ENCODE measurements at places on chromosomes 1 and 21.

GRCh38 chr1:198641501-198641900 is 2.7 kb downstream of the PTPRC start:
- peak; percentile 70 for DNase-seq

- peak; percentile 81 for DNase-seq
These were observed 33.1 kb downstream of the MAP3K7CL start for GRCh38 chr21:29163341-29164115.

DNA sequence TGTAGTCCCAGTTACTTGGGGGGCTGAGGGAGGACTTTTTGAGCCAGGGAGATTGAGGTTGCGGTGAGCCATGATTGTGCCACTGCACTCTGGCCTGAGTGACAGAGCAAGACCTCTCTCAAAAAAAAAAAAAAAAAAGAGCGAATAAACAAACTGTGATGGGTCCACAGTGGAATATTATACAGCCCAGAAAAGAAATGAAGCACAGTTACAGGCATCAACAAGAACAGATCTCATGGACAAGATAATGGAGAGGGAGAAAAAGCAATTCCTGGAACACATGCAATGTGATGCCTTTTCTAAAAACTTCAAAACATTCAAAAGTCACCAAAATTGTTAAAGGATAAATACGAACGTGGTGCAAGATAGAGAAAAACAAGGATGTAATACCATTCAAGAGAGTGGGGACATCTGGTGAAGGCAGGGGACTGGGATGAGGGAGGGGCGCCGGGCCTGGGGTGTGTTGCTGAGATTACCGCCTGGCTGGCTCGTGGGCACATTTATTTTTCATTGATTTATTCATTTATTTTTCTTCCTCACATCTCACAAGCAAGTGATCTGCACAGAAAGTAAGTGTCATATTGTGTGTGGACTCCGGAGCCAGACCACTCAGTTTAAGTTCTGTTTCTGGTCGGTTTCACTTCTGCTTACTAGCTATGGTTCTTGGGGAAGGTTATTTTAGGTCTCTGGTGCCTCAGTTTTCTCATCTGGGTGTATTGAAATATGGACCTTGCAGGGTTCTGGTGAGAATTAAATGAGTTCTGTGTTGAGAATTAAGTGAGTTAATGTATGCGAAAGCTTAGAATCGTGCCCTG is 30.1 kb downstream of the ABCG1 start:
- peak; percentile 77 for DNase-seq

GRCh38 chr1:150186789-150187559 is 37.3 kb downstream of the PLEKHO1 start:
- peak; percentile 86 for DNase-seq

GRCh38 chr21:36584980-36585940 is 105.3 kb upstream of the CLDN14 start:
- peak; percentile 4 for DNase-seq

GRCh38 chr21:41606706-41607105 is 98.7 kb upstream of the TMPRSS2 start:
- no peak for DNase-seq

DNA sequence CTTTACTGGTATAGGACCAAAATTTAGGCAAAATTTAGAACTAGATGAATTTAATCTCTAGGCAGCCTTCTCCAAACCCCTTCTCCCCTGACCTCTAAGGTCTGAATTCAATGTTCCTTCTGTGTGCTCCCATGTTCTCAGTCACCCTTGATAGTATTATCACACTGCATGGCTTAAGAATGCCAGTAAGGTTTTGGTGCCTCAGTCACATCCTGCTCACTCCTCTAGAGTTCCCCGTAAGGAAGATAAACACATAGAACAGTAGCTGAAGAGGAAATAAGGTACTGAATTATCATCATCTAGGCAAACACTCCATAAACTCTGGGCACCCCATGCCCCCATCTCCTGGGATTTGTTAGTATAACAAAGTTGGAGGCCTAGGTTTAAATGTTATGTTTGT is 18.2 kb downstream of the PRRX1 start:
- DNase-seq, result no peak

DNA sequence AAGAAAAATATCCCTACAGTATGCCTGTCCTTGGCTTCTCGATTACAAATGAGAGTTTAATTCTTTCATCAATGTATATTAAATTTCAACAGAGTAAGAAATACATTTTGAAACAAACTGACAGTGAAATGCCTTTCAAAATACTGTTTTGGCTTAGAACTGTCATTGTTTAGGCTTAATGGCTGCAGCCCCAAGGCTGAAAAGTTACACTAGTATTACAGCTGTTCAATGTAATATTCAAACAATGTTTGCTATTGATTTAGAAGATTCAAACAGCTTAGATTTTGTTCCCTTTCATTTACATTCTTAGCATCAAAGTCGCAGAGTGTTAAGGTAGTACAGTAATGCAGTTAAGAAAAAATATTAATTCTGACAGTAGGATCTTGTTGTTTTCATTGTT is 882.9 kb upstream of the ADGRL2 start:
- DNase-seq, result no peak

DNA sequence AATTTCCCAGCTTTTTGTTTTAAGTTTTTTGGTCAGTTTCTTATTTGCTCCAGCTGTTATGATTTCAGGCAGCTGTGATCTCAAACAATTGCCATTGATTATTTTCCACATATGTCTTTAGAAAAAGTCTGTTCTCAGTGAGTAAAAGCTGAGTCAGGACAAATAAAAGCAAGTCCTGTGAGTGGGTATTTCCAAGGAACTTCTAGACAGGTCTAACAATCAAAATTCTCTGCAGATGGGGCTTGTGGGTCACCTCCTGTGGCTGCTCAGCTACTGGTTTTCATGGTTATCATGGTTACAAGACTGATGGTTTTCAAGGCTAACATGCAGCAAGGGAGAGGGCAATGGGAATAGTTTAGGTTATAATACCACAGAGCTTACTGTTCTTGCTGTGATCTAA is 585.7 kb downstream of the LMO4 start:
- no peak for DNase-seq

- DNase-seq, result no peak
These were observed at the start of gene CCDC185 for GRCh38 chr1:223393275-223394214. Gene CCDC185, plus strand, starts transcription at chr1:223393415. Its CDS starts 61 bp downstream, at chr1:223393476.

DNA sequence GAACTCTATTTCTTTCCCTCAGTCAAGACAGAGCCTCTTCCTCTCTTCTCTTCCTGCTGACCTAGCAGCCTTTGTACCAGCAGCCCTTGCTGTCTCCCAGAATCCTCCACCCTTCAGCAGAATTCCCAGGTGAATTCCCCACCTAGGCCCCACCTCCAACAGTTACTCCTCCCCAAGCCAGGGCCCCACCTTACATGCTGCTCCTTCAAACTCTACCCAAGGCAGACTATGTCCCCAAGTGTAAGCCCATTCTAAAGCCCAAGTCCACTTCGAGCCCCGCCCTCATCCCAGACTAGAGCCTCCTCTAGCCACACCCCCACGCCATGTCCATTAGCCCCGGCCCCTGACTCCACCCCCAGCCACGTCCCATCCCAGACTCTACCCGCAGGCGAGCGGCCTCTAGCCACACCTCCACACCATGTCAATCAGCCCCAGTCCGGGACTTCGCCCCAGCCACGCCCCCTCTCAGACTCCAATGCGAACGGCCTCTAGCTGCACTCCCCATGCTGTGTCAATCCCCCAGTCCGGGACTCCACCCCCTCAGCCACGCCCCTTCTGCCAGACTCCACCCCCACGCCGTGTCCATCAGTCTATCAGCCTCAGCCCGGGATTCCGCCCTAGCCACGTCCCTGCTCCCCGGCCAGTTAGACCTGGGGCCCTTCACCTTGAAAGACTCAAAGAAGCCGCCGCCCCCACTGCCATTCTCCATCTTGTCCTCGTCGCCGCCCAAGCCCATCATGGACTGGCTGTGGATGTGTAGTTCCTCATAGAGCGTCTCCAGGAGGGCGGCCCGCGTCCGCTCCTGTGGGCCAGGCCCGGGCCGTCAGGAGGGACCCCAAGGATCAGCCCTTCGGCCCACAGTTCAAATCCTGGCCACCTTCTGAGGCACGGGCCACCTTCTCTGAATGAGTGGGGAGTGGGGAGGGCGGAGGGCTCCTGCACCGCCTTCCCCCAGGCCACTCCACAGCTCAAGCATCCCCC is 61.3 kb downstream of the RAP1GAP start:
- peak; percentile 84 for DNase-seq

DNA sequence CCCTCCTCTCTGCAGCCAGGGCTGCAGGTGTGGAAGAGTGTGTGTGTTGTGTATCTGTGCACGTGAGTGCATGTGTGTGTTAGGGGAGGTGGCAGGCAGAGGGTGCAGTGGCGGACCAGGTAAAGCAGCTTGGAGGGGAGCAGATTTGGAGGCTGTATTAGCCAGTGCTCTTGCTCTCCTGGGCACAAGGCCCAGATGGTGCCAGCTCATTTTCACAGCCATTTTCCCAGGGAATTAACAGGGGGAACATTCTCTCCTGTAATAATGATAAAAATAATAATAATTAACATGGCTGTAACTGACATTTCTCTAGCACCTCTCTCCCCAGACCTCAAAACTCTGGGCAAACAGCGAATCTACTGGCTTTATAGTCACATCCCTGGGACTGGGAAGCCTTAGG is 43.6 kb downstream of the LRRN2 start:
- DNase-seq, result no peak

- no peak for DNase-seq
These were observed 1.3 kb downstream of the FAM20B start for GRCh38 chr1:179026813-179027669.

DNA sequence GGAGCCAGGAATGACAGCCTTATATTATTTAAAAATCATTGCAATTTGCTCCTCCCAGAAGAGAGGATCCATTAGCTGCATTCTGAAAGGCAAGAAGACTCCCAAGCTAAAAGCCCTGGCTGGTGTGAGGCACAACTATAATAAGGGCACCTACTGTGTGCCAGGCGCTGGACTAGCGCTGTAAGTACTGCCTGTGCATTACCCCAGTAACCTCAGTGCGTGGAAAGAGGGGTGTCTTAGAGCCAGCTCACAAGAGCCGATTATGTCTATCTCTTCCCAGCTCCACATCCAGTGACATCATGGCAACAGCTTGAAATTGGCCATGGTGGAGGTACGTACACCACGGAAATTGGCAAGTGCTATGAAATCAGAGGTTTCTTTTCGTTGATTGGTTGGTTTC is 141.7 kb upstream of the IRF2BP2 start:
- DNase-seq, result no peak

DNA sequence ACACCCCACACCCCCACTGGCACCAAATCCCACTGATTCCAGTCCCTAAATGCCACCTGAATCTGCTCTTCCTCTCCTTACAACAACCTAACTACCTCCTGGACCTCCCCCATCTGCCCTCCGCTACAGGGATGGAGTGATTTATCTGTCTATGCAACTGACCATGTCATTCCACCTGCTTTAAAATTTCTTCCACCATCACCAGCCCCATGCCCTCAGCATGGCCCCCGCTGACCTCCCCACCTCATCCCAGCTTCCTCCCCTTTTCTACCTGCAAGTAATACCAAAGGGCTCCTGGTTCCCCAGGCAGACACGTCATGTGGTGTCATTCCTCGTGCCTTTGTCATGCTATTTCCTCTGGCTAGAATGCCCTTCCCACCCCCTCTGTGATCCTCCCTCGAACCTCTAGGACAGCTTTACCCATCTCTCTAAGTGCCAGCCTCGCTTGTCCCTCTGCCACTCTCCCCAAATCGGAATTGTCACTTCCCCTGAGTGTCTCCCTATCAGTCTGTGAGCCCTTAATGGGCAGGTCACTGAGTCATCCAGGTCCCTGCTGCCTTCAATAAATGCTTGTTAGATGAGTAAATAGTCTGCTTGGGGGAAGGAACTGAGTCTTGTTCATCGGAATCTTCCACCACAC is 3.7 kb downstream of the GJB4 start:
- DNase-seq, result no peak

GRCh38 chr1:151568626-151569088 is 28.5 kb downstream of the TUFT1 start:
- DNase-seq, result no peak

DNA sequence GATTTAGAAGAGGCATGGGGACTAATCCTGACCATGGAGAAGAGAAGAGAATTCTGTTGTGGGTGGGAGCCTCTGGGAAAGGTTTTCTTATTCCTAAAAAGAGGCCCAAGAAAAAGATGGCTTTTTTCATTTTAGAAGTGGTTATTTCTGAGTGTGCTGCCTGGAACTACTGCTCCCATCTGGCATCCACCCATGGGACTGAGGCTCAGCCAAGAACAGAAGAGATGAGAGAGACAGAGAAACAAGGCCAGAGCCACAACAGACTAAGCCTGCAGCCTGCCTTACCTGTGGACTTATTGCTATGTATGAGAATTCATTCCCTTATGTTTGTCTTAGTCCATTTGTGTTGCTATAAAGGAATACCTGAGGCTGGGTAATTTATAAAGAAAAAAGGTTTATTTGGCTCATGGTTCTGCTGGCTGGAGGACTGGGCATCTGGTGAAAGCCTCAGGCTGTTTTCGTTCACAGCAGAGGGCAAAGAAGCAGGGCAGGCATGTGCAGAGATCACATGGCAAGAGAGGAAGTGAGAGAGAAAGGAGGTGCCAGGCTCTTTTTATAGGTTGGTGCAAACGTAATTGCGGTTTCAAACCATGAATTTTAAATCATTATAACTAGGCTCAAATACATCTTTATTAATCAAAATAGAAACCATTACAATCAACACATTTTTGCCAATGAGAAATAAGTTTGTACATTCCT is 57.5 kb upstream of the PRDM2 start:
- no peak for DNase-seq

DNA sequence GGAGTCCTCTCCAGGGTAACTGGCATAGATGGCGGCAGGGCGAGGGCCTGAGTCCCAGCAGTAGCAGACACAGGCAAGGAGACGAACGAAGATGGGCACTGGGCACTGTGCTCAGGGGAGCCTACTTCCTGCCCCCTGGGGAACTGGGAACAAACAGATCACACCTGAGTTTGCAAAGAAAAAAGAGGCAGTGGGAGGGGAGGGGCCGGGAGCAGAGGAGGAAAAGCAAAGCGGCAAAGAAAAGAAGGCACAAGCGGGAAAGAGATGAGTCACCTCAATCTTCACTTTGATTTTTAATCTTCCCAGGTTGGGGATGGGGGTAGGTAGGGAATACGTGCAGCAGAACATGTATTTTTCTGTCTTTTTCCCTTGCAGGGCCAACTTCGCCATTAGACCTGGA is 44.0 kb downstream of the ZSCAN20 start:
- DNase-seq, result no peak

DNA sequence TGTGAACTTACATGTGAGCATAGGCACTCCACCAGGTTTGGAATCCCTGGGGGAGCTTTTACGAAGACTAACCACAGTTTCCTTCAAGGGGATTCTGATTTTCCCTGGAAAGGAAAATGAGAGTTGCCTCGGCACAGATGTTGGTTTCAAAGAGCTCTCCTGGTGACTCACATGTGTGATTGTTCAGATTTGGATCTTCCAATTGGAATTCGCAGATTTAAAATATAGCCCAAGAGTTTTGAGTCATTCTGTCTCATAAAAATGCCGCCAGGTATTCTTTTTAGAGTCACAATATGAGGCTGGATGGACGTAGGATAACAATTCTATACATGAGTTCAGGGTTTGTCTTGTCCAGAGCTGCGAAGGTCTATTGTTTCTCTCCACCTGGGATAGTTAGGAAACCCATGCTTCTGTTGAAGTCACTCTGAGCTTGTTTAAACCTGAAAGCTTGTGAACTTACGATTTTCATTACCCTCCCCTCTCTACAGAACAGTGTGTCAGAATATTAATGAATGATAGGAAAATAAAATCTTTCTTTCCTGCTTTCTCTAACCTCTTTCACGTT is 64.9 kb downstream of the TGFB2 start:
- DNase-seq, result no peak

Measured in suppressor macrophage treated with lipopolysaccharide for 1 hour (primary cell).